LHCN-M2 (cell line): ENCODE measurements at places on chromosomes 5 and 9.
A peak's percentile ranks its signal among the peaks of the same experiment; 100 is the strongest.

GRCh38 chr5:102049517-102049916, 246.6 kb downstream of the SLCO4C1 start:
- no peak for DNase-seq

DNA sequence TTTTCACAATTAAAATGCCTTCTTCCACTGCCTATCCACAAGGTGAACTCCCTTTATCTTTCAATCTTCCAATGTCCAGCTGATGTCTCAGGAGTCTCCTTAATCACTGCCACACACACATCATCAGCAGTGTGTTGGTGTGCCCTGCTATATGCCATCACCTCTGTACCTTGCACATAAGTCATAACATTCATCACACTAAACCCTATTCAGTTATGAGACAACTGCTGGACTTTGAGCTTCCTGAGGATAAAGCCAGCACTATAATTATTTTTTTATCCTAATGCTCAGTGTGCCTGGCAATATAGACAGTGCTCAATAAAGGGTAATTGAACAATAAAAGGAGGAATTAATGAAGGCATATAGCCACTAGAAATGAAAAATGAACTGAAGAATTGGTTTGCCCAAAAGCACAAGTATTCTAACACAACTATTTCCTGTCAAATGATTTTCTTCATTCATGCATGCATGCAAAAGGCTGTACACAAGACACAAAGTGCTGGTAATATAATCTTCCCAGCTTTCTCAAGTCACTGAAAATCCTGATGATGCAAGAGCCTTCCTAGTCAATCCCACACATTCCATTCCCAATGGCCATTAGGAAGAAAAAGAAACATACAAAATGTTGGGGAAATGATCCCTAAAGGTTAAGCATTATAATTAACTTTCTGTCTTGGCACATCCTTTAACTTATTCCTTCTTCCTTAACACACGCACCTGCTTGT, 32.4 kb downstream of the LPAR1 start:
- peak; percentile 65 for DNase-seq

DNA sequence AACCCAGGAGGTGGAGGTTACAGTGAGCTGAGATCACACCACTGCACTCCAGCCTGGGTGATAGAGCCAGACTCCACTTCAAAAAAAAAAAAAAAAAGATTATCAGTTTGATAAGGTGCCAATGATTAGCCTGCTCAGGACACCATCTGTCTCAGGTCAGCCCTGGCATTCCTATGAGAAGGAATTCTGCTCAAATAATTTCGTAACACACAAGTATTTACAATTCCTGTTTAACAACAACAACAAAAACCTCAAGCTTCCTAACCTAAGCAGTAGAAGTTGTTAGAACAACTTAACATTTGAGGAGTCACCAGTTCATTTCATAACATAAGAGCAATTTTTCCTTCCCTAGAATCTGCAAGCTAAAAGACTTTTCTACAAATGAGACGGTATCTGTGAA, 85.0 kb downstream of the LHFPL2 start:
- DNase-seq, result no peak

- DNase-seq, result no peak
Observed at GRCh38 chr5:22514231-22514630, 338.9 kb downstream of the CDH12 start.

- no peak for DNase-seq
Observed at GRCh38 chr9:93207860-93208734, 24.2 kb downstream of the WNK2 start.

DNA sequence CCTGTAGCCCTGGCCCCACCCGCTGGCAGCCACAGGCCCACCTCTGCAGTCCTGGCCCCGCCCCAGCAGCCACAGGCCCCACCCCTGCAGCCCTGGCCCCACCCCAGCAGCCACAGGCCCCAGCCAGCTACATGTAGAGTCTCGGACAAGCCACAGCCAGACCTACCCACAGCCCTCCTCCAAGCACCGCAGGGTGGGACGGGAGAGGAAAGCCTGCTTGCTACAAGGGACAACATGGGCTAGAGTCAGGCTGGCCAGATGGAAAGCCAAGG, 49.5 kb upstream of the SARDH start:
- DNase-seq, result no peak

DNA sequence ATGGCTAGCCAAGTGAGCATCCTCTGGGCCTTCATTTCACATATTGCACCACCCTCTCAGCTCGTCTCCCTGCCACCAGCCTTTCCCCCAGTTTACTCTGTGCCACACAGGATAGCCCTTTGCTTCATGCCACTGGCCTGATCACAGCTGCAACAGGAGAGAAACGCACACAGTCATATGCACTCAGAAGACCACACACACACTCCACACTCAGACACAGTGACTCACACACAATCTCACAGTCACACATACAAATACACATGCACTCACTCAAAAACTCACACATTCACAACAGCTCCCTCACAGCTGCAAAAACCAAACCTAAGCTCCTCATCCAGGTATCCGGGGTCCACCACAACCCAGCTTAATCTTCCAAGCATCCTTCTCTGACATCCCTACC, 38.7 kb downstream of the TTC39B start:
- no peak for DNase-seq

DNA sequence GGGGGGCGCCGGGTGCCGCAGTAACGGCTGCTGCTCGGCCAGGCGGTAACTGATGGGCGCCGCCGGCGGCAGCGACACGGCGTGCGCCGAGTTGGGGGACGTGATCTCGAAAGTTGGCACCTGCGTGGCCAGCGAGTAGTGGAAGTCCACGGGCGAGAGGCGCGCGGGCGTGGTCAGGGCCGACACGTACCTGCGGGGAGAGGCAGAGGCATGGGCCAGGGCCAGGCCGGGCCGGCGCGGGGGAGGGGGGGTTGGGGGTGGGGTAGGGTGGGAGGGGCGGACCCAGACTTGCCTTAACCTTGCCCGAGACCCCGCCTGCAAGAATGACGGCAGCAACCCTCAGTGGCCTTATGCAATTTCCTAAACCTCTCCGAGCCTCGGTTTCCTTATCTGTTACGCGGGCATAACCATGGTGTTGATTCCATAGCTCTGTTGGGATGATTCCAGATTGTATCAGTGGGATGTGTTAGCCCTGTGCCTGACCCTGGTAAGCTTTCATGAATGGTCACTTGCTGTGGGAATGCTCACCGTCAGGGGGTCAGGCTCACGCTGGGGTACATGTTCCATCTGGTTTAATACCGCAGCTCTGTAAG, 53.0 kb downstream of the PSD2 start:
- no peak for DNase-seq

- DNase-seq, result no peak
Observed at GRCh38 chr9:114261026-114261425, 61.9 kb upstream of the ORM1 start.

DNA sequence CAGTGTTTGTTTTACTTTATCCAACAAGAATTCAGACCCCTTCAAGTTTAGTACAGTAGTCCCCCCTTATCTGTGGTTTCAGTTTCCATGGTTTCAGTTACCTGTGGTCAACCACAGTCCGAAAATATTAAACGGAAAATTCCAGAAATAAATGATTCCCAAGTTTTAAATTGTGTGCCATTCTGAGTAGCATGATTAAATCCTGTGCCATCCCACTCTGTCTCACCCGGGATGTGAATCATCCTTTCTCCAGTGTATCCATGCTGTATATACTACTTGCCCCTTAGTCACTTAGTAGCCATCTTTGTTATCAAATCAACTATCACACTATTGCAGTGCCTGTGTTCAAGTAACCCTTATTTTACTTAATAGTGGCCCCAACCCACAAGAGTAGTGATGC, 153.8 kb upstream of the RASA1 start:
- peak; percentile 97 for DNase-seq

DNA sequence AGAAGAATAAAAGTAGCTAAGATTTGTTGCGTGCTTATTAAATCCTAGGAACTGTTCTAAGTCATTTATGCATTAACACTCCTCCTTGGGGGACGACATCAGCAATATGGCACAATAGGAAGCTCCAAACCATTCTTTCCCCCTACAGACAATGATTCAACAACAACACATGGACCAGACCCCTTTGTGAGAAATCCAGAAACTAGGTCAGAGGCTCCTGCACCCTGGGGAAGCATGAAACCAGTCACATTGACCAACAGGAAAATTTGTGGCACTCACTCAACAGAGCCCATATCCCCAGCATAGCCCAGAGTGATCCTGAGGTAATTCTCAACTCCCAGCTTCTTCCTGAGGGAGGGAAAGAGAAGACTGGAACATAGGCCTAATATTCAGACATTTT, 294.4 kb downstream of the HINT1 start:
- DNase-seq, result no peak

GRCh38 chr9:124222918-124223720, 34.6 kb upstream of the NEK6 start:
- no peak for DNase-seq

DNA sequence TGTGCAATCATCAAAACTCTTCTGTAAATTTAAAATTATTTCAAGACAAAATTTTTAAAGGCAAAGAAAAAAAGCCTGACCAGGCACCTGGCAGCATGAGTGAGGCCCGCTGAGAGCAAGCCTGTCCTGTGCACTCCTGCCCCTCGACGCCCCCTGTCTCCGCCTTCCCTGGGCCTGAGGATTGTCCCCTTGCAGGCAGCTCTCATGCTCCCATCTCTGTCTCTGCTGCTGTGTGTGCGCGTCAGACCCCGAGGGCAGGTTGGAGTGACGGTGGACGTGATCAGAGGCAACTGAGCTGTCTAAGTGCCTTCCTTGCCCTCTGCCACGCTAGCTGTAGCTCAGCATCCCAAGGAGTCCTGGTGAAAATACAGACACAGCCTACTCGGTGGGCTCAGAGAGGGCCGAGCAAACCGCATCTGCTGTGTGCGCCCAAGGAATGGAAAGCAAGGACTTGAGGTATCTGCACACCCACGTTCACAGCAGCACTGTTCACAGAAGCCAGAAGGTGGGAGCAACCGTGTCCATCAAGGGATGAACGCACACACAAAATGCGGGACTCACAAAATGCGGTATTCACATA, 65.5 kb downstream of the SECISBP2 start:
- no peak for DNase-seq

GRCh38 chr9:18776836-18777820, 255.9 kb downstream of the SAXO1 start:
- DNase-seq, result no peak

DNA sequence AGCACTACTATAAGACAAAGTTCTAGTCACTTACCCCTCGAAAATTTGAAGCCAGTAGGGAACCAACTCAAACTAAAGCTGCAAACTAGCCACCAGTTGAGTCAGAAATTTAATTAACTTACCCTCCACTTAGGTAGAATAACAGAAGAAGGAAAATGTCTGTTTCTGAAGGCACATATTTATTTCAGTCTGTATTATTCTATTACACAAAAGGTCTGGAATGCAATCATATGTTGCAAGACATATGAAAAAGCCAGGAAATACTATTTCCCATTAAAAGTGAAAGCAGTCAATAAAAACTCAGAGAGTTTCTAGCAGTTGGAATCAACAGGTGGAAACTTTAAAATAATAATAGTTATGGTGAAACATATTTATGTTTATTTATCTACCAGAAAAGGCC, 79.2 kb upstream of the SLCO4C1 start:
- peak; percentile 1 for DNase-seq

GRCh38 chr9:83620841-83621636, 1.9 kb upstream of the IDNK start:
- peak; percentile 54 for DNase-seq

DNA sequence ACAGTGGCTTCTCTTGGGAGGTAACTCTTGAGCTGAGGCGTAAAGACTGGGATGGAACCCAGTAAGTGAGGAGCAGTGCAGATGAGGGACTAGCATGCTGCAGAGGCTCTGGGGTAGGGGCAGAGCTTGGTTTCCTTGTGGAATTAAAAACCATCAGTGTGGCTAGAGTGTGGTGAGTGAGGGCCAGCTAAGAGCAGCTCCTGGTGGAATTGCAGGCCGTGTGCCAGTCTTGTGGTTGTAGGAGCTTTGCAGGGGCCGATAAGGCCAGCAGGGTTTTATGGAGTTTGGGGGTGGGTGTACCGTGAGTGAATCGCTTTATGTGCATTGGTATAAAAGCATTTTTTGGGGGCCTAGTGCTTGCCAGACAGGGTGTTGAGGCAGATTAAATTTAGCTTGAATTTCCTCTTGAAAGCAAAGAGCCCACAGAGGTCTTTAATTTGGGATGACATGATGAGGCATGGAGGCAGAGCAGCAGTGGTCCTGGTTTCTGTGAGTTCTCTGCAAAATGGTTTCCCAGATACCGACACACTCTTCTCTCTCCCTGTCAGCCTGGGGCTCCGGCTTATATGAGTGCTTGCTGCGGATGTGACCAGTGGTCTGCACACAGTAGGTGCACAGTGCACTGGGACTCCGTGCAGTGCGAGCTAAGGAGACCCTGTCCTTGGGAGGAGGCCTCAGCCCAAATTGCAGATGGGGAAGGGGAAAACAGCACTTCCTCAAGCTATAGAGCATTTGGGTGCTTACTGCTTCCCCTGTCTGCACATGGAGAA, 176.4 kb upstream of the PITX1 start:
- DNase-seq, result peak; percentile 52

DNA sequence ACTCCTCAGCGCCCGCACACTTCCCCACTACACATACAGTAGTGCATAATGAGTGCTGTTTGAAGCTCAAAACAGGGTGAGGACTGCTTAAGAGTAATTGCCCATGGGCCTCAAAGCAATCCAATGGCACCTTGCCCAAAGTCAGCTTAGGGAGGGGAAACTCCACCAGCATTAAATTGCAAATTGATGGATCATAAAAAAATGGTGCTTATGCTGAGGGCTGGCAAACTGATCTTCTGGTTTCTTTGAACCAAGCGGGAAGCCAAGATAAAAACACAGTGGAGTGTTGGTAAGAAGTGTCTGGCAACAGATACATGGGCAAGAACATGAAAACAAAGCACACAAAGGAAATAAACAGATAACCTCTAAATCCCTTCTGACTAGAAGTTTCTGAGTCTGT, 28.0 kb downstream of the TLE1 start:
- no peak for DNase-seq

DNA sequence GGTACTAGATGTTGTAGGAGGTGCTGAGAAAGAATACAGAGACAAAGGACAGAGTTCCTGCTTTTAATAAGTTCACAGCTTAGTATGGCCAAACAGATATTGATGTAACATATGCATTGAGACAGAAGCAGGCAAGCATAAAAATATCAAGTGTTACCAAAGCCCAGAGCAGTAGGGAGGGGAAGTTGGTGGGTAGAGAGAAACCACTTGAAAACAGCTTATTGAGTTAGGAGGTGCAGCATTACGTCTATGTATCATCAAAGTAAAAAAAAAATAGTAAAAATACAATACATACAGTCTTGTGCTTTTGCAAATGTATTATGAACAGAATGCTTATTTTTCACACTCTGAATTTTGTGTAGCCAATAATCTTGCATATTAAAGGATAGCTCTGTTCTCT, 441.8 kb upstream of the SGCD start:
- no peak for DNase-seq

- DNase-seq, result no peak
Observed at GRCh38 chr5:44935262-44935661, 126.5 kb downstream of the MRPS30 start.

GRCh38 chr9:130508218-130508617, 63.5 kb downstream of the ASS1 start:
- no peak for DNase-seq

DNA sequence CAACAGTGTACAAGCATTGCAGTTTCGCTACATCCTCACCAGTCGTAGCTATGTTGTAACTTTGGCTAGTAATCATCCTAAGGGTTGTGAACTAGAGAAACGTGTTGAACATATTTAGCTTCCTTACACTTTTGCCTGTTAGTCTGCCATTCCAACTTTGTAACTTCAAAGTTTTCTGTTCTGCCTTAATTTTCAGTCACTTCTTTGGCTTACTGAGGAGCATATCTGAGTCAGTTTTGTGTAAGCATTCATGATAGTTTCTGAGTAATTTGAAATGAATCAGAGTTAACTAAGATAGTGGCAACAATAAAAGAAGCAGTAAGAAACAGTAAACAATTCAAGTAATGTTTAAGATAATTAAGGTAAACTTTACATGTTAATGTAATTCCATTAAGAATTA, 58.9 kb upstream of the MCCC2 start:
- peak; percentile 8 for DNase-seq

- no peak for DNase-seq
Observed at GRCh38 chr5:101585366-101585765, 682.3 kb upstream of the ST8SIA4 start.
